ENCODE measurements at places on chromosomes 11 and 22.
A peak's percentile ranks its signal among the peaks of the same experiment; 100 is the strongest.

DNA sequence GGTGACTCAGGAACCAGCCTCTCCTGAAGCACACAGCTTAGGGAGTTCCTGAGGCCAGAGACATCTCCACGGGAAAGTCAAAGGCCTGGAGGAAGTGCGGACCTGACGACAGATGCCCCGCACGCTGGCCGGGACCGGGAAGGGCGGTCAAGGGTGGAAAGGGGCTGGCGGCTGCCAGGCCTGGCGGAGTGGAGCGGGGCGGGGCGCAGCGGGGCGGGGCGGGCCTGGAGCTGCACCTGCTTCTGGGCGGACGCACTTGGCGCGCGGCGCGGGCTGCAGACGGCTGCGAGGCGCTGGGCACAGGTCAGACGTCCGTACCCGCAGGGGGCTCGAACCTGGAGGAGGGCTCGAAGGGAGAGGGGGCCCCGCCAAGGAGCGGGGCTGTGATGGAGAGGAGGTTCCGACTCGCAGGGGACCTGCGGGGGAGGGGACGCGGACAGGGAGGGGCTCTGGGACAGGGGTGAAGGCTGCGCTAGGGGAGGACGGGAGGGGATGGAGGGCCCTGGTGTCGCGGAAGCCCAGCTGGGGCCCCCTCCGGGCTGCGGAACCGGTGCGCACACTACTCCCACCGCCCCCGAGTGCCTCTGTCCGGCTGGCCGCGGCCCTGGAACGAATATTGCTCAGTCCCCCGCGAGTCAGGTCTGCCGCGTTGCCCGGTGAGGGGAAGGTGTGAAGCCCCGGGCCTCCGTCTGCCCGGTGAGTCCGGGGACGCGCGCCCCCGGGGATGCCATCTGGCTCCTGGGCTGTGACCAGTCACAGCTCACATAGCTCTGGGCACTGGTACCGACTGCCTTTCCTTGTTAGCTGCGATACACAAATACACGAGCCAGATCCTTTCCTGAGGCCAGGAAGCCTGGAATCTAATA lies at the start of gene TMEM45B:
TSS of gene TMEM45B (plus strand) at position 253 of the 866 bp plus-strand sequence. CDS start 36,635 bp downstream, outside the sequence.
- no peak for DNase-seq

DNA sequence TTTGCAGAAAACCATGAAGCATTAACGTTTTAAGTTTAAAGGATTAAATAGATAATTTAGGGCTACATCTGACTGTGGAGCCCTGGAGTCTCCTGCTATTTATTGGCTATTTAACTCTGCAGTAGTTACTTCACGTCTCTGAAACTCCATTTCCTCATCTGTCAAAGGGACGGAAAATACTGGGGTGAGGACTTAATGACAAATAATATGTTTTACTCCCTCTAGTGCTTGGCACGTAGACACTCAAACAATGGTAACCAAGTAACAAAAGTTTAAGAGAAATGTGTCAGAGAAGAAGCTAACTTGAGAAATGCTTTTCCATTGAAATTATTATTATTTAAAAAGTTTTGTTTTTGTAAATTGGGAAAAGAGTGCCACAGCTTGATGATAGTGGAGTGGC lies 130.7 kb upstream of the RCN1 start:
- DNase-seq, result no peak

GRCh38 chr11:82733444-82734119 lies at the start of gene FAM181B:
TSS of gene FAM181B (minus strand) at chr11:82733864. CDS start at chr11:82733729, 135 bp downstream.
- peak; percentile 74 for DNase-seq

DNA sequence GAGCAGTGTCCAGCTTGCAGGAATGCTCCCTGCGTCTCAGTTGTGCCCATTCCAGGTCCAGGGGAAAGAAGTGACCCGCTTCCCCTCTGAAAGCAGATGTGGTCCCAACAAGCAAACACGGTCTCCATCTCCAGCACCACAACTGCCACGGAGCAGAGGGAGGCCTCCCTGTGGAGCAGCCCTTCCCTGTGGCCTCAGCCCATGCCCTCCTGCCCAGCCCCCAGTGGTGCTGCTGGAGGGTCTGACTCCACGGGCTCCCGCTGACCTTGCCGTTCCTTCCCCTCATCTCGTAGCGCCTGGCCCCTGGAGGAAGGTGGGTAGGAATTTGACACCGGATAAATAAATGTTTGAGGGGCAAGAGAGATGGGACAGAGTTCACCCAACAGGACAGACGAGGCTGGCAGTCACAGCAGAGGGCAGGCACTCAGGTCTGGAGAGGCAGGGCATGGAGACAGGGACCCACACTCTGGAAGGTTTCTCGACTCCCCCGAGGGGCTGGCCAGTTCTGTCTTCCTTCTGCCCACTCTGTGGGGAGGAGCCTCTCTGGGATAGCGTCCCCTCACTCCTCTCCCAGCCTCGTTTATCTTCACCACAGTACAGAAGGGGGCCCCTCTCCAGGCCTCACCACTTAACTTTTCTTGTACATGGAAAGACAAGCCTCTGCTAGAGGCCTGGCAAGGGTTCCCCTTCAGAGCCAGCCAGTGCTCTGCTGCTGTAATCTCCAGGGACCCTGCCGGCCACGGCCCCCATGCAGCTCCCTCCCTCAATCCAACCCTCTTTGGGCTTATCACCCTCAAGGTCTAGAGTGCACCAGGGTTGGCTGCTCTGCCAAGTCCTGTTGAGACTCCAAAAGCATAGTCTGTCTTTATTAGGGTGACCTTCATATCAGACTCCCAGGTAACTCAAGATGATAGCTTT lies 7.5 kb upstream of the ST3GAL4 start:
- DNase-seq, result no peak

DNA sequence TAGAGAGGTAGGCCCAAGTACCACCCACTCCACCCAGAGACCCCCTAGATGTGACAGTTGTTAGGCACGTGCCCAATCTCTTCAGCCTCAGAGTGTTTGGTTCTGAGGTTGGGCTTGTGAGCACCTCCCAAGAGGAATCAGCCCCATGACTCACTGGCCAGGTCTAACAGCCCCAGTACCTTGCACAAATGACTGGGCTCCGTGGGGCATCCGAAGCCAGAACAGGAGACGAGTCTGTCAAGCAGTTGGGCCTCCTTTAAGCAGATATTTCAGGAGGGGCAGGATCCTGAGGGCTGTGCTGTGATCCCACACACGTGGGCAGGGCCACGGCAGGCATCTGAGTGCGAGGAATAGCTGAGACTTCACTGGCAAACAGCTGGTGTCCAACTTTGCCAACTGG lies 29.1 kb upstream of the FGF19 start:
- no peak for DNase-seq

DNA sequence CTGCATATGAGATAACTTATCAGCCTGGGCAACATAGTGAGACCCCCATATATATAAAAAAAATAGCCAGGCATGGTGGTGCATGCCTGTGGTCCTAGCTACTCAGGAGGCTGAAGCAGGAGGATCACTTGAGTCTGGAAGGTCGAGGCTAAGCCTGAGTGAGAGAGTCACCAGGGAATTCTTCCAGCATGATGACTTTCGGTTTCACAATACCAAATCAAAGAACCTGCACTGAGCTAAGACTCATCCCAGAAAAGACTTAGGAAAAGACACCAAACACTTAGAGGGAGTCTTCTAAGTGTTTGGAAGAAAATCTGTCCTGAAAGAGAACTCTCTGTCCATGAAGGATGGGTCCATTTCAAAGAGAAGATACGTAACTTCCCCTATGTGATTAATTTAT lies 12.7 kb downstream of the STK33 start:
- no peak for DNase-seq

DNA sequence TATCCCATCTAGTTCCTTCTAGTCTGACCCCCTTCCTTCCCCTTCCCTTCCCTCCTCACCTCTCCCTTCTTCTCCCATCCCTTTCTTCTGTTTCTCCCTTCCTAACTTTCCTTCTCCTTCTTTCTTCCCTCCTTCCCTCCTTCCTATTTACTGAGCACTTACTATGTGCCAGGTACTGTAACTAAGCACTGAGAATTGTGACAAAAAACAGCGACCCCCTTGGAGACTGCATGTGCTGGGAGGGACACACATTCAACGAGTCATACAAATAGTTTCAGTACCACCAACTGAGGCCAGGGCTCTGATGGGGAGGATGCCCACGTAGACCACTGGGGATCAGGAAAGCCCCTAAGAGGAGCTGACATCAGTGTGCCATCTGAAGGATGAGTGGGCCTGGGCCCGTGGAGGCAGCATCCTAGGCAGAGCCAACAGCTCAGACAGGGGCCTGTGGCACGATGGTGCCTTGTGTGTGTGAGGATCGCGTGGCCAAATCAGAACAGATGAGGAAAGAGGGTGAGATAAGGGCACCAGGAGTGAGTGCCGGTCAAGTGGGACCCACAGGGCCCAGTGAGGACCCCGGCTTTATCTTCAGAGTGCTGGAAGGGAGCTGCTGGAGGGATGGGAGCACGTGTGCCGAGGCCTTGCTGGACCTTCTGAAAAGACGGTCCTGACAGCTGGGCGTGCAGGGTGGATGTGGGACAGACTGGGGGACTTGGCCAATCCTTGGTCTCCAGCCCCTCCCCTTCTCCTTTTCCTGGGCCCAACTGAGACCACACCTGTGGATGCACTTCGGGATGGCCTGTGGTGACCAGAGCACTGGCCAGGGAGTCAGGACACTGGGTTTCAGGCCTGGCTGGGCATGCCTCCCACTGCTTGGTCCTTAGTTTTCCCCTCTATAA lies 38.4 kb upstream of the CRYBB3 start:
- DNase-seq, result no peak

GRCh38 chr11:100872951-100873740 lies 186.1 kb downstream of the ARHGAP42 start:
- no peak for DNase-seq

- DNase-seq, result no peak
These were observed 93.9 kb upstream of the CSNK2A3 start for GRCh38 chr11:11446967-11447366.

DNA sequence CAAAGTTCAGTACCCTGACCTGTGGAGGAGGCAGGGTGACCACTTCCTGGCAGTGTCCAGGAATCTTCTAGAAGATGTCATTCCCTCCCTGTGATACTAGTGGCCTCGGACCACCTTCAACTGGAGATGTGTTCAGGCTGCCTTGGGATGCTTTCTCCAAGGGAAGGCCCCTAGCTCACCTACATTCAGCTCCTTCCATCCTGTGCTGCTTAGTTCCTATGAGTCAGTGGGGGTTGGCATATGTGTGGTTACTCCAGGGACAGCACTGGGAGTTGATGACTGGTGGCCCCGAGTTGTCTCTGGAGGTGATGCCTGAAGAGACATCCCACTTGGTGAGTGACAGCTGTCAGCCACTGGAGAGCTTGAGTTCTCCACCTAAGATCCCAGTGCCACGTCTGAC lies 81.8 kb upstream of the OR9Q1 start:
- DNase-seq, result no peak

DNA sequence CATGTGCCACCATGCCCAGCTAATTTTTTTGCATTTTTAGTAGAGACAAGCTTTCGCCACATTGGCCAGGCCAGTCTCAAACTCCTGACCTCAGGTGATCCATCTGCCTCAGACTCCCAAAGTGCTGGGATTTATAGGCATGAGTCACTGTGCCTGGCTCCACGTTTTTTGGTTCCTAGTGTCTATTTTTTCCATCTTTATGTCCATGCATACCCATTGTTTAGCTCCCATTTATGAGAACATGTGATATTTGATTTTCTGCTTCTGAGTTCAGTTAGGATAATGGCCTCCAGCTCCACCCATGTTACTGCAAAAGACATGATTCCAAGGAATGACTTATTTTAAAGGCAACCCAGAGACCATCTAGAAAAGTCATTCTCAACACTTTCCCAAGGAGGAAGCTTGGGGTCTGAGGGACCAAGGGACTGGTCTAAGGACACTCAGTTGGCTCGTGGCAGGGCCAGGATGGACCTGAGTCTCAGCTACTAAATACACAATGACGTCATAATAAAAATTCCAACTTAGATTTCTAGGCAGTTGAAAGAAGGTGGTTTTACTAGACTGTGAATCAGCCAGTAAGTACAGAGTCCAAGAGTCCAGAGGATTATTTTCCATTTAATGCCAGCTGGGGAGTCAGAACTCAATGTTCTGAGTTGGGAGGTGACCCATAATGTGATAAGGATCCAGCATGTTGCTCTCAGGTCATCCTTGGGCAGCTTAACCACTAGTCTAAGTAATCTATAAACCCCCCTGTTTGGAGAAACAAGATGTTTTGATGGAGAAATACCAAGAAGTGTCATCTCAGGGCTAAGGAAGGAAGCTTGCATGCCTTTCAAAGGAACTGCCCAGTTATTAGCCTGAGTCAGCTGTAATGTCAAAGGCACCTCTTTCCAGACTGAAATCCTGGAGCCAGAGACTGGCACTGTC lies 39.4 kb downstream of the ABTB2 start:
- no peak for DNase-seq

- no peak for DNase-seq
These were observed 9.9 kb upstream of the SLC22A12 start for GRCh38 chr11:64581057-64581523.

- DNase-seq, result no peak
These were observed 153.3 kb upstream of the NECTIN1 start for GRCh38 chr11:119882316-119882715.

DNA sequence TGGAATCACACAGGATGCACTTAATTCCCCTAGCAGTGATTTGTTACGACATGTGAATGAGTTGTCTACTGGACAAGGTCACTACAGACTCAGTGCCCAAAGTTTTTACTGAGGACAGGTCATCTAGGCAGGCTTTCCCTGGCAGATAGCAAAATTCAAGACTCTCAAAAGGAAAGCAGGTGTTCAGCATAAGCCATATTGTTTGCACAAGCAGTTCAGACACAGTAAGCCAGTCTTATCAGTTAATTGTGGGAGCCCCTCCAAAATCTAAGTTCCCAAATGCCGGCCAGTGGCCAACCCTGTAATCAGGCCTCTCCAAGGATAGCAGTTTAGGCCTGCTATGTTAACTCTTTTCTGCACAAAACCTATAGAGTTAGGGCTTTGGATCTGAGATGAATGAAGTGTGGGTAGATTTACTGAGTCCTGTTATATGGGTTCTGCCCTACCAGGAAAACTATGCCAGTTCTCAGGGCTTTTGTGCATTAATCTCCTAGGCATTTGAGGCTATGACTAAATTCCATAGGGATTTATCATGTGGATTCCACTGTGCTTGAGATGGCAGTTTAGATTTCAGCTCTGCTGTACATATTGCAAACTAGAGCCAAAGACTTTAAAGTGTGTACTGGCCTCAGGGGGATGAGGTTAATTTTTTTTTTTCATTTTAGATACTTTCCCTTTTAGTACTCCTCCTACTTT lies 4.8 kb upstream of the ARHGEF12 start:
- DNase-seq, result no peak
